ENCODE measurements at places on chromosomes 5 and 9.

- DNase-seq: no peak
These were observed 22.3 kb downstream of the AQP3 start for GRCh38 chr9:33425128-33425533.

DNA sequence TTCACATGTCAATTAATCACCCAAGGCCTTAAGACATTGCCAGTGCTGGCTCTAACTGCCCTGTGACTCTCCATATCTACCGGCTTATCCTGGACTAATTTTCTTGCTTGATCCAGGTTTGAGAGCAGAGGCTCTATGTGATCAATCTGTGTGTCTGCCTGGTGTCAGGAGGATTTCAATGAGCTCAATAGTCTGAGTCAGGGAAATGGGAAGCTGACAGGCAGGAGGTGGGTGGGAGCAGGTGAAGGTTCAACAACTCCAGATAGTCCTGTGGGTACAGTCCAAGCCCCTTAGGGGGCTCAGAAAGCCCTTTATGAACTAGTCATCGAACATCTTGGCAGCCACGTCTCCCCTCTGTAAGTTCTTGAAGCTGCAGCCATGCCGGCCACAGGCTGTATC is 72.2 kb downstream of the SHB start:
- no peak for DNase-seq

DNA sequence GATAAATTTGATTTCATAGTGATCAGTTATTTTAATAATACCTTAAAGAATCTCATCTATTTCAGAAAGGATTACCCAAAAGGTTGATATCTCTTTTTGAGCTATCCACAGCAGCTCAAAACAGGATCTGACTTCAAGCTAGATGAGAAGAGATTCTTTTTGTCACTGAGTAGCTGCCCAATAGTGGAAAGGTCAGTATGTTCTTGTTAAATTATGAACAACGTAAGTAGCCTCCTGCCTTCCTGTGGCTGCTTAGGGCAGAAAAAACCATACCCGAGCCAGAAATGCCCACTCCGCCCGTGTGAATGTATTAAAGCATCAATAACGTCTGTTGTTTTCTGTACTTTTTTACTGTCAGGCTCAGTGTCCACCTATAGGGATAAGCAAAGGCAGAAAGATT is 51.3 kb upstream of the PRUNE2 start:
- DNase-seq: no peak

- no peak for DNase-seq
These were observed 67.5 kb downstream of the FANCC start for GRCh38 chr9:95249986-95250385.

DNA sequence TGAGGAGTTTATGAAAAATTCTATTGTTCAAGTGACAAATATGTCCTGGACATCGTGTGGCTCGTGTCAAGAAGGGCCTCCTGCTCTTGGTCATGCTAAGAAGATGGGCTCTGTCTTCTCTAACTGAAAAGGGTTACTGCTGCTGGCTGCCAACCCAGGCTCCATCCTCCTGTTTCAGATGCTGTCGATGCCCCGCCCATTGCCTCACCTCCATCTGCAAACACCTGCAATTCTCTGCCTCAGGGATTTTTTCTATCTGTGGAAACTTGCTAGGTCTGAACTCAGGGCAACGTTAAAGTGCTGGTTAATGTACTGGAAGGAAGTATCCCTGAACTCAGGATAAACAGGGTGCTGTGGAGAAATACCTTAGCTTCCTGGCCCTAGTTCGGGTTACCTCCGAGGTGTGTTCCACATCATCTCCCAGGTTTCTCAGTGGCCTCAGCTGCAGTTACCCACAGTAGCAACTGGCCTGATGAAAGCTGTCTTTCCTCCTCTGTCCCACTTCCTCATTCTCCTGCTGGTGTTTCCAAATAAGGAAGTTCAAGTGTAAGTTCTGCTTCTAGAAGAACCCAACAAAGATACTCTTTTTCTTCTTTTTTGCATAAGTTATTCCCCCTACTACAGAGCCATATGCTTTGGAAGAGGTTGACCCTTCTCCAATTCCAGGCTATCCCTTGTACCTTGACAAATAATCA is 151.7 kb upstream of the SMIM23 start:
- DNase-seq: no peak

DNA sequence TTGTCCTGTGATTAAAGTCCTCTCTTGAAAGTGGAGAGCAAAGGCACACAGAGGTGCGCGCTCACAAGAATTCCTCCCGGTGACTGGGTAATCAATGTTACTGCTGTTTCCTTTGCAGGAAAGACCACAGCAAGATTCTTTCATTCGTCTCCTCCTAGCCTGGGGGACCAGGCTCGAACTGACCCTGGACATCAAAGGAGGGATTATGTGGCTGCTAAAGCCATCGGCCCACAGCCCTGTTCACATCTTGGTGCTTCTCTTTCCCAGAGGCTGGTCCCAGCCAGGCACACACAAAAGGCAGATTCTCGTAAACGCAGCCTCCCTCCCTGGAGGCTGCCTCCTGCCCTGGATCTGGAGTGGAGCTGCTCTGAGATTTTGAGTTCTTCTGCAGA is 230.9 kb downstream of the FANCC start:
- no peak for DNase-seq

DNA sequence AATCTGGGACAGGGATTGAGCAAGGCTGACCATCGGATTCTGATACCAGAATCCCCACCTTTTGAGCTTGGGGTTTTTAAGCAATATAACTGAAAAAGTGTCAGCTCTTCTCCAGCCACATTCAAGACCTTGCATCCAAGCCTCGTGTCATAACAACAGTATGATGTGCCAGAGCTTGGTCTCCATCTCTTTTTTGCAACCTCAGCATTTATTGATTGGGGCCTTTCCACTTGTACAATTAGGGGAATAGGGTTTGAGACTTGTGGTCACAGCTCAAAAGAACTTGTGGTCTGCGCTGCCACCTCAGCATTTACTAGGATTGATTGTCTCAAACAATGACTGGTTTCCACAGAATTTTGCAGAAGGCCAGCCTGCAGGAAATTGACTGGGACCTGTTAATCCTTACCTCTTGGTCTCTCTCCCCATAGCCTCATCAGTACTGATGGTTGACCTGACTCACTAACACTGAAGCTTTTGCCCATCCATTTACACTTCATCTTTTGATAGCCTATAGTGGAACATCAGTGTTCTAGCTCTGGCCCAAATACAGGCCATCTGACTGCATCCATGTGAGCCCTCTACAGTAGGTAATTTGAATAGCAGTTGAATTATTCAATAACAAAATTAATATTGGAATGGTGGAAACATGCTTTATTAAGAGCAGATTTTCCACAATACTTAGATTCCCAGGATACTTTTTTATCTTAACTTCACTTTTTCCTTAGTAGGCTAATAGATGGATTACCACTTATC is 381.6 kb upstream of the PRR16 start:
- no peak for DNase-seq

Data from HFF-Myc (cell line).